Islet precursor cell (in vitro differentiated cells): ENCODE measurements at places on chromosomes 16 and 17.

DNA sequence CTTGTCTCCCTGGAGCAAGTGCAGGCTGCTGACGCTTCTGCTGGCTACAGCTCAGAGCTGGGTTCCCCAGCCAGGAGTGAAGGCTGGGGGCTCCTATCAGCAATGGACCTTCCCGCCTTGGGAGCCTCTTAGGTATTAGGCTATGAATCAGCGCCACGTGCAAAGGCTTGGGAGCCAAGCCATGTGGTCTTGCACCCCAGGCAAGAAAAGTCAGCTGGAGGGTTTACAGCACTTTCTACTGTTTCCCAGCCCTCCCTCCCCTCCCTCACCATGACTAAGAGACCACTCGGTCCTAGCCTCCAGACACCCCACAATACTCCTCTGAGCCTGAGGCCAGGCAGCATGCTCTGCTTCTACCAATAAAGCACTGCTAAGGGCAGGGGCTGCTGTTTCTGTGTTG, 12.3 kb downstream of the EPX start:
- peak; percentile 51 for DNase-seq

GRCh38 chr17:78822552-78822951, 18.1 kb downstream of the USP36 start:
- peak; percentile 82 for DNase-seq

DNA sequence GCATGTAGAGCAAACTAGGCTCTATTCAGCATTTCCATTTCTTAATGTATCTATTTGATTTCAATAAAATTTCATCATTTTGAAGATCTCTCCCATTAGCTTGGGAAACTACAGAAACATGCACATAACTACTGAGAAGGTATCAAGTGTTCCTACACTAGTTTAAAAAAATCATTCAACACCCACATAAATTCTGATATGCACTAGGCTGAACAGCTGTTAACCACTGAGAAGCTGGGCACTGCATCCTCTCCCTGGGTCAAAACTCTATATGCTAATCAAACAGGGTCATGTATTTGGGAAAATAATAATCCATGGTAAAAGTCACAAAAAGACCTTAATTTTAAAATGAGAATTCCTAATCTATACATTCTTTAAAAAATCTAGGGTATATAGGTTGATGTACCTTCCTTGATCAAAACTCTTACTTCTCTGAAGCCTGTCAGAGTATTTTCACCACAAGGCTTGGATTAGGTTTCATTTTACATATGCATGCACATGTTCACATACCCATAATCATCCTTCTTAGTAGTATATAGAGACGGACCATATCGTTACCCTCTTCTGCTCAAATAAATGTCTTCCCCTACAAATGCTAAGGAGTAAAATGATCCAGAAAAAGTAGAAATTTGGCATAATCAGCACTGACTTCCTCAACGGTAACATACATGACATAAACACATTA, 57.2 kb downstream of the KANSL1 start:
- no peak for DNase-seq

GRCh38 chr16:17474572-17474971, 3.8 kb upstream of the XYLT1 start:
- no peak for DNase-seq

GRCh38 chr17:43891851-43892646, 15.3 kb downstream of the MPP2 start:
- no peak for DNase-seq

DNA sequence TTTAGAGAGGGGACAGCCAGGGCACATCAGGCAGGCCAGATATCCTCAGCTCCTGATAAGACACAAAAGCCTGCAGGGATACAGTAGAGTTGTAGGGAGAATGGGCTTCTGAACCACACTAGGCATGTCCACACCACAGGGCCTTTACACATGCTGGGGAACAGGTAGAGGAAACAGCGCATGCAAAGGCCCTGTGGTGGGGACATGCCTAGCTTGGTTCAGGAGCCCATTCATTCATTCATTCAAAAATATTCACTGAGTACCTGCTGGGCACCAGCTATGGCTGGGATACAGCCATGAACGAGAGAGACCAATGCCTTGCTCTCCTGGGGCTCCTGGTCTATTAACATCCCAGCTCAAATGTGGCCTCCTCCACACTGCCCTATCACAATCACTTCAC, 4.4 kb downstream of the CPNE2 start:
- no peak for DNase-seq

- DNase-seq = no peak
Observed at GRCh38 chr17:50676065-50676975, 31.4 kb downstream of the ANKRD40 start.

DNA sequence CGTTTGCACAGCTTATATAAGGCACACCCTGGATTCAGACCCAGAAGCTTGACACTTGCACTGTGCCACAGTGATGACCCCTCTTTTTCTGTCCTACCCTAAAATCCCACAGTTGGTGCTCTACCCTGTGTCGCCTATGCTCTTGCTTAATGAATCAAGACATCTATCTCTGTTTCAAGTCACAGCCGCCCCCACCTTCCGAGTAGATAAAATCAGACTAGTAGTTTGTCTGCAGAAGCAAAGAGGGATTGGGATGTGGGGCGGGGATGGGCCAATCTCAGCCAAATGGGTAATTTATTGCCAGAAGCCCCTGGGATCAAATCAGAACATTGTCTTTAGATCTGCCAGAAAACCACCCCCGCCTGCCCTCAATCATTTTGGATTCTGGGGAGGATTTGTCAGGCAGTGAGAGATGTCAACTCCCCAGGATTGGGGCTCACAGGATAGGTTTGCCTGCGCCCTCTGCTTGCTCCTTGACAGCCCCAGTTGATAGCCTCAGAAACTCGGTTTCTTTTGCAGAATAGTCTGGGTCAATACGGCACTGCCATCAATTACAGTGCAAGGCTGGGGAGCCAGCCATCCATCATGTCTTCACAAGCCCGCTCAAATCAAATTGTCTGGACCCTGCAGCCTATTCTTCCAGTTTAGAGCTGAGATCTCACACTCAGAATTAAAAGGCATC, 520.8 kb downstream of the GRIN2A start:
- DNase-seq = no peak

DNA sequence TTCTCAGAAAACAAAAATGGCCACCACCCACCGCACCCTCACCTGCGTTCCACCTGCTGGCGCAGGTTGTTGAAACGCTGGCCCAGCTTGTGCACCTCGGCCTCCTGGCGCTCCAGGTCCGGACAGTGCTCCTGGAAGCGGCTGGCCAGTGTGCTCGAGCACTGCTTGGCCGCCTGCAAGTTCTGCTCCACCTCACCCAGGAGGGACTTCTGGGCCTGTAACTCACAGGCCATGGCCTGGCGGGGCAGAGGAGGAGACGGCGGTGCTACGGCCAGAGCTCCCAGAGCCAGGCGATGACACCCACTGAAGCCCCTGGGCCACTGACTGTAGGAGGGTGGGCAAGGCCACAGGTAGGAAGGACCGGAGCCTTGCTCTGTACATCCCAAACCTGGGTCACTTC, 43.4 kb downstream of the UBN1 start:
- no peak for DNase-seq

GRCh38 chr16:8087597-8088289, 502.6 kb downstream of the TMEM114 start:
- DNase-seq = no peak

GRCh38 chr16:73063854-73064211, 15.9 kb upstream of the ZFHX3 start:
- DNase-seq = no peak

GRCh38 chr17:81543339-81543675, 8.8 kb downstream of the FAAP100 start:
- no peak for DNase-seq

GRCh38 chr17:69485901-69486643, 71.6 kb downstream of the MAP2K6 start:
- DNase-seq = no peak

GRCh38 chr17:57994436-57994835, 6.4 kb upstream of the VEZF1 start:
- no peak for DNase-seq

GRCh38 chr16:17972460-17972943, 364.0 kb downstream of the NPIPA8 start:
- no peak for DNase-seq

DNA sequence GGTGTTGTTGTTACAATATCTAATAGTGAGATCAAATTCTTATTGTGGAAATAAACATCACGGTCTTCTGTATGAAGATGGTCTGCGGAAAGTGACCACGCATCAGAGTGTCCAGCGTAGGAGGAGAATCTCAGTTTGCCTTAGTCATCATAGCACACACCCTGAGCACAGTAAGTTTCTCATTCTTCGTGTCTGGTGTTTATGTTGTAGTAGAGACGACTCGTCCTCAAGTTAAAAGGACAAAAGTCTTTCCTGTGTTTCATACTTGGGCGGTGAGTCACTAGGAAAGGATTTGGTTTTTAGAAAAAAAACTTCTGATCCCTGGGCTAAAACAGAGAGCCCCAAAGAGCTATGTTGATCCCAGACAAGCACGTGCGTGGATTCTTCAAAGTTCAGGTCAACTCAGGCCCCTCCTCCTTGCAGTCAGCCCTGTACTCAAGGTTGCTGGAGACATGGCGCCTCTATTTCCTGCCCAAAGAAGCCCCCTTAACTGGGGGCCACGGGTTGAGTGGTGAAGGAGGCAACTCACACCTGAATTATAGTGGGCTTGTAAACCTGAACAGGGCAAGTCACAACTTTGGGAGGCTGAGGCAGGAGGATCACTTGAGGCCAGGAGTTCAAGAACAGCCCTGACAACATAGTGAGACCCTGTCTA, 170.4 kb downstream of the ZFHX3 start:
- peak; percentile 95 for DNase-seq

GRCh38 chr16:6428861-6429260, 903.8 kb upstream of the RBFOX1 start:
- DNase-seq = no peak

- no peak for DNase-seq
Observed at GRCh38 chr16:2930236-2930635, 18.5 kb downstream of the FLYWCH1 start.

- peak; percentile 89 for DNase-seq
Observed at GRCh38 chr17:27349540-27350021, 55.7 kb downstream of the WSB1 start.

GRCh38 chr16:29815032-29815721, 775 bp upstream of the PAGR1 start:
- DNase-seq = no peak

DNA sequence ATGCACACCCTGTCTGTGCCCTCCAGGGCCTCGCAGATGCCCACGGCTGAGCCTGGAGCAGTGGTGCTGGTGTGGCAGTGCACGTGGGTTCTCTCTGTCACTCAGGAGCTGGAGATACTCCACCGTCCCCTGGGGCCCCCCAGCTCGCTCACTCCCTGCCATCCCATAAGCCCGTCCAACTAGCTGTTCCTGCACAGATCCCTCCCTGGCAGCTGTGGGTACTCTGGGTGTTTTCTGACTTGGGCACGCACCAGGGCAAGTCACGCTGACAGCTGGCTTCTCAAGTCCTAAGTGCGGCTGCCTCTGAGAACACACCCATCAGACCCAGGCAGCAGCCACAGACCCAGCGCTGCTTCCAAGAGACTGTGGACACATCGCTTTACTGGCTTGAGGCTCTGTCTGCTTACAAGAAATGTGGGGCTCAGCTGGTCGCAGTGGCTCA, 25.4 kb upstream of the ITGB4 start:
- DNase-seq = no peak

DNA sequence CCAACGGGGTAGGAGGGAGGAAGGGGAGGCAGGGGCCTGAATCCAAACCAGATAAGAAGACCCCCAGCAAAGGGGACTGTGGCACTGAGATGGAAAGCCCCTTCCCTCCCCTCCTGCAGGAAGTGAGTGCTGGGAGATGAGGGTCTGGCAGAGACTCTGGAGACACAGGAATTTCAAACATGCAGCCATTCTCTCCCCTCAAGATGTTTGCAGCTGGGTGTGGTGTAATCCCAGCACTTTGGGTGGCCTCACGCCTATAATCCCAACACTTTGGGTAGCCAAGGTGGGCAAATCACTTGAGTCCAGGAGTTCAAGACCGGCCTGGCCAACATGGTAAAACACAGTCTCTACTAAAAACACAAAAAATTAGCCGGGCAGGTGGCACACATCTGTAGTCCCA, 33.9 kb upstream of the FAAP100 start:
- no peak for DNase-seq

- no peak for DNase-seq
Observed at GRCh38 chr17:70661342-70662222, 492.2 kb downstream of the KCNJ2 start.

DNA sequence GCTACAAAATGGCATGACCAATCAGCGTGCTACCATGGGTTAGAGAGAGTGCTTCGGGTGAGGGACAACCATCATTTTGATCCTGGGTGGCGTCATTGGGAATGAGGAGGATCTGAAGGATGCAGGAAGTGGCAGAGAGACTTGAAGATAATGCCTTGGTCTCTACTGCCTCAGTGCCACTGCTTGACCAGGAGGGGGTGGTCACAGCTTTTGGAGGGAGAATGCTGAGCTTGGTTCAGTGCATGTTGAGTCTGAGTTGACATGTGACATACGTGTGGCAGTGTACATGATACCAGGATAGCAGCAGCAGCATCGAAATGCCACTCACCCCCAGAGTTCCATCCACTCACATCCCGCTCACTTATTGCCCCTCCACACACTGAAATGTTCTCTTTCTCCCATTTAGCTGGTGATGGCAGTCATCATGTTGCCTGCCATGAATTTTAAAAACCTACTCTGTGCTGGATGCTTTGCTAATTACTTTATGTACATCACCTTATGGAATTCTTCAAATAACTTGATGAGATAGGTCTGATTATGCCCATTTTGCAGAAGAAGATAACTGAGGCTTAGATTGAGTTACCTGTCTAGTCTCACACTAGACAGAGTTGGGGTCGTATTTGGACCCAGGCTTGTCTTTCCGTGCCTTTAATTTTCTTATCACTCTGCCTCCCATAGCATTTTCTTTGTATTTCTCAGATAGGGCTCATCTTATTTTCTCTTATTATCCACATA, 36.7 kb downstream of the ARSG start:
- no peak for DNase-seq

GRCh38 chr17:60664022-60664421, 13.6 kb upstream of the BCAS3 start:
- DNase-seq = no peak

GRCh38 chr17:7079581-7080455, at the start of gene CLEC10A:
TSS of gene CLEC10A (minus strand) at chr17:7080251. CDS start at chr17:7078812, 1,439 bp downstream.
- DNase-seq = no peak

DNA sequence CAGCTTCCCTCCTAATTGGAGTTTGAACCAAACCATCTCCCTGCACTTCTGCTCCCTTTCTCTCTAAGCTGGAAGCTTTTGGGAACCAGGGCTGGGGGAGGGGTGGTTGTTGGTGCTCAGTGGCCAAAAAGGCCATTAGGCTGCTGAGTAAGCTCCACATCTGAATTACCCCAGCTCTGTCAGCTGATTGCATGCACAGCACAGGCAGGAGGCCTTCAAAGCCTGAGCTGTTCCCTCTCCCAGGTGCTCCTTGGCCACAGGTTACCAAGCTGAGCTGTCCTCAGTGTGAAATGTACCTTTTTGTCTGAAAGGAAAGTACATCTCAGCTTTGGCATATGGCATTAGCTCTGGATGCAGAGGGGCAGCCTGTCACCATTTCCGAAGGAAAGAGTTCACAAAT, 6.2 kb upstream of the TBKBP1 start:
- peak; percentile 85 for DNase-seq

DNA sequence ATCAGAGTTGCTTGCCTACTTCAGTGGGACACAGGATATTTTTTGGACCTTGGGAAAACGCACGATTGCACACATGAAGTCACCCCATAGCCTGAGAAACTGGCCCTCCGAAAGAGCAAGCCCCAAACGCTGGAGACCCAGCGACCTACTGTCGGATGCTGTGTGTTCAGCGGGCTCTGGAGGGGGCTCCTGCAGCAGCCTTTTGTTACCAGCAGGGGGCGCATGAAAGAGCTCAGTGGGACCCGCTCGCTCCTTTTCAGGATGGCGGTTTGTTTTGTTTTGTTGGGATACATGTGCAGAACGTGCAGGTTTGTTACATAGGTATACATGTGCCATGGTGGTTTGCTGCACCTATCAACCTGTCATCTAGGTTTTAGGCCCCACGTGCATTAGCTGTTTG, 28.4 kb downstream of the MYH3 start:
- DNase-seq = peak; percentile 70
